Activated T-cell treated with anti-CD3 and anti-CD28 coated beads for 48 hours (primary cell): ENCODE measurements at places on chromosomes 16 and 17.

DNA sequence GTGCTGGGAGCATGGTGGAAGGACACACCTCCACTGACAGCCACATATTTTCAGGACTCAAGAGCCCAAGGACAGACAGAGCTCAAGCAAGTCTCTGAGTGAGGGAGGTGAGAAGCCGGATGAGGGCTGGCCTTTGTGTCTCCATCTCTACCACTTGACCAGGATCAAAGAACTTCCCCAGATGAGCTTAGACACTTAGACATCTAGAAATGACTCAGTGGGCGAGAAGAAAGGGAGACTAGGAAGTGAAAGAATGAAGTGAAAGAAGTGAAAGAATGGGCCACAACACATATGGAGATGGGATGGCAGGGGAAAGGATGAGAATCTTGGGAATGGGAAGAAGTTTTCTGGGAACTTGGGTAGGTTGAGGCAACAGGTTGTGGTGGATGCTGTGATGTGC lies 274.9 kb upstream of the CCL2 start:
- DNase-seq: no peak

- no peak for DNase-seq
Measured at GRCh38 chr16:11190588-11191560, 65.1 kb downstream of the SOCS1 start.

- DNase-seq: no peak
Measured at GRCh38 chr17:31495022-31495885, 103.8 kb downstream of the RAB11FIP4 start.

GRCh38 chr17:40574292-40574691 lies 9.0 kb upstream of the CCR7 start:
- DNase-seq: no peak

- DNase-seq: no peak
Measured at GRCh38 chr17:47076171-47076570, 97.1 kb upstream of the RPRML start.

DNA sequence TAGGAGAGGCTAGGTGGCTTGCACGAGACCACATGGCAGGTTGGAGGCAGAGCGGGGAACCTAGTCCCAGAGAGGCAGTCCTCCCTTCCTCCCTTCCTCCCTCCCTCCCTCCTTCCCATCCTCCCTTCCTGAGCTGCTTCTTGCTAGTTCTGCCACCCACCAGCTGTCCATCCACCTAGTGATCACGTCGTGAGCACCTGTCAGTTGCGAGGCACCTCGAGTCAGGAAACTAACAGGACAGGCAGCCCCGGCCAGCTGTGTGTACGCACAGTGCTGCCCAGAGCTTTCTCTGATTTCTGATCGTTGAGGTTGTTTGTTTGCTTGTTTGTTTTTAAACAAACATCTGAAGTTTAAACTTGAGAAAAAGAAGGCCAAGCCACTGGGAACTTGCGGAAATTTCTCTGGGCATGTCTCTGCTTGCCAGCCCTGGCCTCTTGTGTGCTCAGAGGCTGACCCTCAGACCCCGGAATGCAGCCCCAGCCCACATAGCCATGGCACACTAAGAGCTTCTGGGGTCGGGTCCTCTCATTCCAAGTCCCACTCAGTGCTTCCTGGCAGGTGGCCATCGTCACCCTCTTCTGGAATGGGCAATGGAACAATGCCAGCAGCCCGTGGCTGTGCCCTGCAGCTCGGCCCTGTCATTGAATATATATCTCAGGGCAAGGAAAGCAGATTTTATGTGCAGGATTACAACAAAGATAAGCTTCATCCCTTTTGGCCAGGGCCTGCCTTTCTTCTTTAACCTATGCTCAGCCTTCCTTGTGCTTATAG lies 174.0 kb downstream of the KATNIP start:
- no peak for DNase-seq

DNA sequence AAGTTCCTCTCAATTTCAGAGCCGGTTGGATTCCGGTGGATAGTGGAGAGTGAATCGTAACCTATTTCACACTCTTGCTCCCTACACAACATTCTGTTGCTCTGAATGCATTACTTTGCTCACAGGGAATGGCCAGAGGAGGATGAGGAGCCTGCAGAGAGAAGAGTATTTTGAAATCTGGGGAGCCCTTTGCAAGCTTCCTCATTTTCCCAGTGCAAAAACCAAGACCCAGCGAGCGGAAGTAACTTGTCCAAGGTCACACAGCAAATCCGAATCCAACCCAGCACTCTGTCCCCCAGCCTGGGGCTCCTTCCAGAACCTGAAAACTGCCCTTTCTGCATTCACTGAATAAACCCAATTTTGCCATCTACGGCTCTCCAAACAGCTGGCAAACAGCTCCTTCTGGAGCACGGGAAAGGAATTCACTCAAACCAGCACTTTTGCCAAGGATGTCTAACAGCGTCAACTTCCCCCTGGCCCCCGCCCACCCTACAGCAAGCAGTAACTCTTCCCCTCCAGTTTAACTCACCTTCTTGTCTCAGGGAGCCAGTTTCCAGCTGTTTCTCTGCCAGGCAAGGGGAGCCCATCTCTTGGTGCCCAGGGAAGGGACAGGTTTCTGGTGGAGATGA lies 557 bp downstream of the KCNG4 start:
- no peak for DNase-seq
